ENCODE measurements at places on chromosomes 7 and 10.

GRCh38 chr7:159210581-159211235 is 66.0 kb upstream of the VIPR2 start:
- DNase-seq = no peak

- no peak for DNase-seq
These were observed 33.1 kb downstream of the CACNA2D1 start for GRCh38 chr7:82410461-82410860.

GRCh38 chr7:67637023-67637358 is 640.4 kb downstream of the TYW1 start:
- DNase-seq = no peak

DNA sequence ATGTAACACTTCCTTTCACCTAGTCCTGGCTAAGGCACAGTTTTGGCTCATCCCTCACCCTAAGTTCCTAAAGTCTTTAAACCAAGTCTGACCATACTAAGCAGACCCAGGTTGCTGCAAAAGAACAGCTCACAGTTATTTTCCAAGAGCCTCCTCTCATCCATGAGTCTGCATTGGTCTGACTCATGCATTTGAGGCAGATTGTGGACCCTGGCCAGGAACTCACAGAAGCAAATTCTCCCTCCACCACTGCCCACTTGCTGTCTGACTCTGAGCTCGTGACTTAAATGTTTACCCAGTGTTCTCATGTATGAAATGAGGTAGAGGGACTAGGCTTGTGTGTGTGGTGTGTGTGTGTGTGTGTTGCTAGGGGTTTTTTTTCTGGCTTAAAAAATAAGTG is 1272.8 kb downstream of the TYW1 start:
- DNase-seq = peak; percentile 85

- no peak for DNase-seq
These were observed 351.8 kb upstream of the SEMA3A start for GRCh38 chr7:84546403-84546802.

DNA sequence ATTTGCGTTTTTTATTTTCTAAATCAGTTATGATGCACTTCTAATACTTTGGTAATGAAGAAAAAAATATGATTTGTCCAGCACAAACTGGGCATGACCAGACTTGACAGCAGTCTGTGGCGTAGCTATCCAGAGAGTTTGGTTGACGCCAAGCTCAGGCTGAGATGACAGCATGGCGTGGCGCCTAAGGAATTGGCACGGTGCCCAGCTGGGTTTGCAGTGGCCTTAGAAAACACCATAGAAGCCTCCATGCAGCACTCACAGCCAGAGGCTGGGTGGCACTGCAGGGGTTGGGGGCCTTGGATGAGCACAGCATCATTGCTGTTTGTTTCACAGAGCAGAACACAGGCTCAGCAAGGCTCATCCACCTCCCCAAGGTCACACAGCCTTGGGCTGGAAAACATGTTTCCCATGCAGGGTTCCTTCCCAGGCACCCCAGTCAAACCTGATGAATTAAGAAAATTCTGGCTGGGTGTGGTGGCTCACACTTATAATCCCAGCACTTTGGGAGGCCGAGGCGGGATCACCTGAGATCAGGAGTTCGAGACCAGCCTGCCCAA is 88.9 kb downstream of the GTF2IRD1 start:
- no peak for DNase-seq

DNA sequence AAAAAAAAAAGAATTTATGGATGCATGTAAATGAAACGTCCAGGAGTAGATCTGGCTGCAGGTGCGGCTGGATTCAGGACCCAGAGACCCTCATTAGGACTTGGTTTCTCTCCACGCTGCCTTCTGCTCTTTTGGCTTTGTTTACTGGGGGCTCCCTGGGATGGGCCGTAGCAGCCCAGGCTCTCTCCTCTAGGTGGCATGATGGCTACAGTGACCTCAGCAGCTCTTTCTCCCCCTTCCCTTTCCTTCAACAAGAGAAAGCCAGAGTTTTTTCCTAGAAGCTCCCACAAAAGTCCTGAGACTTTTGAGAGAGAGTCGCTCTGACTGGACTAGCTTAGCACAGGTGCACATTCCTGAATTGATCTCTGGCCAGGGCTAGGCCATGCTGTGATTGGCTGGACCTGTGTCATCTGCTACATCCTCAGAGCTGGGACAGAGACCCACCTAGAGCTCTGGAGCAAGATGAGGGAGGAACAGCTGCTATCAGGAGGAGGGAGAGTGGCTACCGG is 67.8 kb upstream of the PDCD4 start:
- DNase-seq = peak; percentile 10

DNA sequence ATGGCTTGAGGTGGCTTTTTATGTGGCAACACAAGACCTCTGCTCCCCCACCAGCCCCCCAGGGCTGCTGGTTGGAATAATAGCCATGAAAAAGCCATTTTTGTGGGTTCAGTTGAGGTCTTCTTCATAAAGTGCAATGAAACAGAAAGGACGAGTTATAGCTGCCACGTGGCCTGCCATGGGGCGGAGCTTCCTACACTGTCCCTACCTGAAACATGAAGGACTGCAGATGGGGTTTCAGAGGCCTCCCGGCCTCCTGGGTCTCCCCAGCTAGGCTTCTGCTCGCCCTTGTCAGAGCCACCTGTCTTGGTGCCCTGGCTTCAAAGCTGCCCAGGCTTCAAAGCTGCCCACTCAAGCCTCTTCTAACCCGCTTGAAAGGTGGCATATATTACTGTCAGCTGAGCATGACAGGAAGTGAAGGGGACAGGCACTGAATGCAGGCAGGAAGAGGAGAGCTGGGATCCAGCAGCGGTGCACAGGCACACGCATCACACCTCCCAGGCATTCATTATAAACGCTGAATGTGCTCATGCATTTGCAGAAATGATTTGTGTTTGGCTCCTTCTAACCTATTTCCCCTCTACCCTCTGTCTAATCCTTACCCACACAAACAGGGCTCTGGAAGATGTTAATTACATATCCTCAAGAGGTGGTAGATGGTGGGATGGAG is 245.9 kb upstream of the PODXL start:
- DNase-seq = no peak

- DNase-seq = peak; percentile 43
These were observed 7.3 kb downstream of the NCOA4 start for GRCh38 chr10:46022978-46023702.

DNA sequence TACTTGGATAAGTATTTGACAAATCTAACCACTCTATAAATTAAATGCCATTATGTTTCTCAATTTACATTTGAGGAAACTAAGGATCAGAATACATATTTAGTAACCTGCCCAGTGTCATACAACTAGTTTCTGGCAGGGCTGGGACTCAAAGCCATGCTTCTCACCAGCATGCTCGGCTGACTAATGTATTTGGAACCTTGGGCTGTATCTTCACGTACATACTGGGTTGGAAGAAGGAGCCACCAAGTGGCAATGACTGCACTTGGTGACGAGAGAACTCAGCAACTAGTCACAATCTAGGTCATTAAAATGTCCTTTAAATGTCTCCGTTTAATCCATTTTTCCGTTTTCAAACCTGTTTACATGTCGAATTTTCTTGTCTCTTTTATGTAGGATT is 42.9 kb downstream of the CHRM2 start:
- DNase-seq = no peak

- no peak for DNase-seq
These were observed 423.5 kb upstream of the IGFBP3 start for GRCh38 chr7:46344533-46344932.

- DNase-seq = no peak
These were observed 6.2 kb downstream of the CLRN3 start for GRCh38 chr10:127886371-127887051.

GRCh38 chr7:123871998-123872867 is 27.3 kb downstream of the HYAL4 start:
- DNase-seq = peak; percentile 1

- DNase-seq = no peak
These were observed 64.0 kb downstream of the NEURL1 start for GRCh38 chr10:103557455-103557854.

DNA sequence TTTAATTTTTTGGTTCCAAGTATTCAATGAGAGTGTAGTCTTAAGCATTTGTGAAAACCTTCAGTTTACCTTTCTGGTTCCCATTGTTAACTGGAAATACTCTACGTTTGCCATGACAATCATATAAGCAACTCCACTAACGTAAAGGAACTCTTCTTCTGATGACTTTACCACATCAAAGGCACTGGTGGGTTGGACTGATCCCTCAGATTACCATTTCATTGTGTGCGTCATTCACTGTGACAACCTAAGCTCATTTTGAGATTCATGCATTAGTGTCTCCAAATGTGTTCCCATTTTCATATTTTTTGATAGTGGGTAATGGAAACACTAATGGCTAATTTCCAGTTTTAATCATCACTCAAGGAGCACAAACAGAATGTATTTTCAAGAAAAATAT is 119.9 kb upstream of the COL1A2 start:
- DNase-seq = no peak

DNA sequence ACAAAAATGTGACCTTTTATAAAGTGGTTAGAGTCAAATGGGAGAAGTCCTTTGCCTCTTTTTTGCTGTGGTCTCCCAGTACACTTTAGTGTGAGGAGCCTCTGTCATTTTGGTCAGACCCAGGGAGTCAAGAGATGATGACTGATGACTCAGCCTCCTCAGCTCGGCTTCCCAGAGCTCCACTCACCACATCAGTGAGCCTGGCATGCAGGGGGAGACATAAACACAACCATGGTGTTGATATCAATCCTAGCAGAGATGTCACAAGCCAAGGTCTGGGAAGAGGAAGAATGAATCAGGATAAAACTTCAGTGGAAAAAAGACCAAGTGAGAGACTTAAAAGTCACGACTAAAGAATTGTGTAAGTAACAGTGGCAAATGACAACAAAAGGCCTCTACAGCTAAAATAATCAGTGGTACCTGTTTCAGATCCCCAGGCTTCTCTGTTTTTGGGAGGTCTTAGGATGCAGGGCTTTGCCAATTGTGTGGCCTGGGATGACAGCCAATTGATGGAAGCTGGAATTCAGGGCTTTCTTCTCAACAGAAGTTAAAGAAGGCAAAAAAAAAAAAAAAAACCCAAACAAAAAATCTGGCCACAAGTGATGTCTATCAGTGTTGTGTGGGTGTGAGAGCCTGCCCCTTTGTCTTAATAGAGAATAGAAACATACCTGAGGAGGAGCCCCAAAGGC is 50.2 kb downstream of the TFAM start:
- peak; percentile 92 for DNase-seq

GRCh38 chr10:66637273-66638036 is 288.4 kb upstream of the LRRTM3 start:
- DNase-seq = no peak

DNA sequence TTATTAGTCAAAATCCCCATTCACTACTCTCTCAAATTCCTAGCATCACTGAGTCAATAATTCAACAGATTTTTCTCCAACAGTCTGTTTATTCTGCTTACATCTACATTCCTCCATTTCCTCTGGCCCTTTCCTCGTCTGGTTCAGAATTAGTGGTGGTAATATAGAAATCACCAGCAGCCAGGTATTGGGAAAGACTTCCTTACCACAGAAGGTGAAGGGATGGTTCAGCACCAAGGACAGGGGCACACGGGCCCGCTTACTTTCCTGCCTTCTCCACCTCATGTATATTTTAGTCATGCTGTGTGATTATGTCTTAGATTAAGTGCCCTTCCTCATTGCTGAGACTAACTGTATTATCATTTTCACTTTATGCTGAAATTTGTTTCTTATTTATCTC is 70.4 kb upstream of the APBB1IP start:
- DNase-seq = no peak

GRCh38 chr7:71553306-71553705 is 421.4 kb downstream of the GALNT17 start:
- DNase-seq = no peak

- no peak for DNase-seq
These were observed 39.8 kb downstream of the CDC123 start for GRCh38 chr10:12235796-12236195.

GRCh38 chr7:90387470-90388240 is 15.6 kb upstream of the CLDN12 start:
- no peak for DNase-seq

GRCh38 chr7:95389516-95389915 is 6.7 kb downstream of the PON3 start:
- no peak for DNase-seq

DNA sequence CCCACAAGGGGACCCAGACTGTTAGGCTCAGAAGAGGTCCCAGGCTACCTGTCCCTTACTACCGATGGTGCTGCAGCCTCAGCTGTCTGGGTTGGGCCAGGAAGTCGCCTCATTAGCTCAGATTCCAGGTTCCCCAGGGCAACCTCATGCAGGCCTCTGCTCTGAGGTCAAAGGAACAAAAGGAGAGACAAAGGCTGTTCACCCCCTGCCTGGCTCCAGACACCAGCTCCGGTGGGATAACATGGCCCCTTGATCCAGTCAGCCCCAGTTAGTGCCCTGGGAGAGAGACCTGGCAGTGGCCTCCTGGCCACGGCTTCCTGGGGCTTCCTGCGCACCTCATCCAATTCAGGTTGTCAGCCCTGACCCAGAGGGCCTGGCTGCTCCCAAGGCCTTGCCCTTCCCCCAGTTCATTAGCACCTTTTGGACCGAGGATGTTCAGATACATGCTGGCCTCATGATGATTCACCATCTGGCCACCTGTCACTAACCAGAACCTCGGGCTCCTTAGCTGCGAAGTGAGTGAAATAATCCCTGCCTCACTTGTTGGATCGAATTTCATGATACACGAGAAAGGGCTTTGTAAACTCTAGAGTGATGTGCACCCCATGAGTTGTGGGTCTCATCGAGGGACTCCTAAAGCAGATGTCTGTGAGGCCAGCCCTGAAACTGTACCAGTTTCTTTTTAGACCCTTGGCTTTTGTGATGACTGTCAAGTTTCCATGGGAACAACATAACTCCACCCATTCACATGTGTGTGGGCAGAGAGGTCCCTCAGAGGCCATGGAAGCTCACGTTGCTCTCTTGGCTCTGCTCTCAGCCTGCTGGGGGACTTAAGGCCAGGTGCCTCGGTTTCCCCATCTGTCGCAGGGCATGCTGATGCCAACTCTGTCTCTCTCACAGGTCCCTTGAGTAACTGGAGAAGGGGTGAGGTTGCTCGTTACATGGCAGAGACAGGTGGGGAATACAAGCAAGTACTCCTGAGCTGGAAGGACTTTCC is 79.5 kb upstream of the PCBD1 start:
- DNase-seq = no peak

GRCh38 chr10:14185316-14186045 is 145.2 kb downstream of the FRMD4A start:
- DNase-seq = peak; percentile 21

- DNase-seq = no peak
These were observed 606.4 kb downstream of the CNTNAP2 start for GRCh38 chr7:146722986-146723385.

DNA sequence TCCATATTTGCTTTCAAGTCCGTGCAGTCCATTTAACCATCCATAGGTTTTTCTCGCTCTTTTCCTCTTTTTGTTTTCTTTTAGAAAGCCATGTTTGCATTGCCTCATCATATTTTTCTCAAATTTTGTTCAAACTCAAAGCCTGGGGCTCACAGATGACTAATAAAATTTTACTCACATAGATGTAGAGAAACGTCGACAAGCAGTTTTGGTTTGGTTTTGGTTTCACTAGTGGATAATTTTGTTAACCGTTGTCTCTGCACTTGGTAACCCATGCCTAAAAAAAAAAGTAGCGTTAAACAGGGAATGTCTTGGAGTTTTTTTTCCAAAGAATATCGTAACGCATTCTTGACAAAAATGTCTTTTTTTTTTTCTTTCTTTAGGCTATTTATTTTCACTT is 344.2 kb upstream of the GALNT17 start:
- no peak for DNase-seq
